ENCODE measurements at places on chromosomes 7 and 10. TPM values are rescaled to one million over a fixed set of nuclear protein-coding genes. Genes with fewer than 3 reads are reported as not detected.

The NUTM2E gene
- 0.44 TPM for total RNA-seq

GRCh38 chr10:5584895-5585516 lies 60.2 kb downstream of the CALML3 start:
- H3K4me3 ChIP-seq, result no peak overlapping the region
- peaks cover 47% of the 10 kb centered on the region for H3K4me1 ChIP-seq
- peaks cover 18% of the 10 kb centered on the region for H3K27me3 ChIP-seq
- no peaks in the 10 kb centered on the region for H3K36me3 ChIP-seq
- no peak for DNase-seq
- no peak overlapping the region for H3K27ac ChIP-seq

DNA sequence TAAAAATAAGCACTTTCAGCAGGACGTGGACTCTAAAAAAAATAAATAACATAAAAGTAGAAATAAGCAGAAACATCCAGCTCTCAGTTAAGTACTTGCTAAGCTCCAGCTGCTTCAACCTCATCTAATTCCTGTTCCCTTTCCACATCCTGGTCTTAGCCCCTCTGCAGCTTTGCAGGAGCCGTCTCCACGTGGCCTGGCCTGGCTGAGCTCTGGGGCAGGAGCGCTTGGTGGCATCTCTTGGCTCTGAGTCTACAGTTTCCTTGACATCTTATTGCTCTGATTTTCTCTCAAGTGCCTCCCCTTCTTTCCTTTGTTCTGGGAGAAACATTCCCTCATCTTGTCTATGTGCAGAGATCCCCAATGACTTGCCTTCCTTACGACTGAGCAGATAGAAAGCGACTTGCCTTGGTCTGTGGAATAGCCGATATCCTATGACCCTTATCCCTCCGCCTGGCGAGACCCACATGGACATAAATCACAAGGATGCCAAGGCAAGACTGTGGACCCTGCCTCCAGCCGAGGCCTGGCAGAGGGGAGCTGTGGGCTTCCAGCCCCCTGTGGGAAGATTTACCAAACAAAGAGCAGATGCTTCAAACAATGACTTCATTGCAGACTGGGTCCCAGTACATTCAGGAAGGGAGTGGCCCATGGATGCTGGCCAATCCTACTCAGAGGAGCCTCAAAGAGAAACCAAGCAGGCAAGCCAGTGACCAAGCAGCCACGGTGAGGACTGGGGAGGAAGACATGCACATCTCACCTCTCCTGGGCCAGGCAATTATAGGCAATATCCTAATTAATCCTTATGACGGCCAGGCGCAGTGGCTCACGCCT lies 61.9 kb downstream of the SPOCK2 start:
- no peaks in the 10 kb centered on the region for H3K4me1 ChIP-seq
- H3K36me3 ChIP-seq, result no peaks in the 10 kb centered on the region
- peaks cover 16% of the 10 kb centered on the region for H3K27me3 ChIP-seq
- no peak overlapping the region for H3K4me3 ChIP-seq

- H3K27ac ChIP-seq, result no peak overlapping the region
- no peaks in the 10 kb centered on the region for H3K36me3 ChIP-seq
- no peaks in the 10 kb centered on the region for H3K4me1 ChIP-seq
- H3K4me3 ChIP-seq, result no peak overlapping the region
- no peak for DNase-seq
These were observed 83.2 kb upstream of the COL1A2 start for GRCh38 chr7:94311515-94311914.

All from activated B cell treated with CpG ODN at 0.5 μM for 24 hours (primary cell).